Activated CD8-positive, alpha-beta T cell treated with anti-CD3 and anti-CD28 coated beads for 36 hours (primary cell): ENCODE measurements at places on chromosomes 16 and 17. TPM values are rescaled to one million over a fixed set of nuclear protein-coding genes. Genes with fewer than 3 reads are reported as not detected.

- H3K4me3 ChIP-seq = no peak overlapping the region
- no peak overlapping the region for H3K27ac ChIP-seq
- H3K36me3 ChIP-seq = no peaks in the 10 kb centered on the region
- DNase-seq = no peak
- H3K4me1 ChIP-seq = peaks cover 18% of the 10 kb centered on the region
Observed at GRCh38 chr17:61413661-61414126, 14.1 kb downstream of the TBX2 start.

DNA sequence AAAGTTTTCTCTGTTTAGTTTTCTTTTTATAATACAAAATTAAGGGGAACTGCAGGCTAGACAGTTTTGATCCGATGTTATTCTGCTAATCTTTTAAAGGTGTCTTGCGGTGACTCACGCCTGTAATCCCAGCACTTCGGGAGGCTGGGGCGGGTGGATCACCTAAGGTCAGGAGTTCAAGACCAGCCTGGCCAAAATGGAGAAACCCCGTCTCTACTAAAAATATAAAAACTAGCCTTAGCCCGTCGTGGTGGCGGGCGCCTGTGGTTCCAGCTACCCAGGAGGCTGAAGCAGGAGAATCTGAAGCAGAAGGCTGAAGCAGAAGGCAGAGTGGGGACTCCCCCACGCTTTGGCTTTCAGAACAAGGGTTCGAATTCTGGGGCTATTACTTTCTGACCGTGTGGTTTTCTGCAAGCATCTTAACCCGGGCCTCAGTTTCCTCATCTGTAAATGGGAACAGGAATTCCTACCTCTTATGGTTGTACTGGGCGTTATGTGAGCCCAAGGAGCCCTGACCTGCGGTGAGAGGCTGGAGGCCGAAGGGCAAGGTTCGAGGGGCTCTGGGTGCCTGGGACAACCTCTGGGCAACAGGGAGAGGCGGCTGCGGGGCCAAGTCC, 1.2 kb upstream of the KATNB1 start:
- no peaks in the 10 kb centered on the region for H3K27me3 ChIP-seq
- H3K4me3 ChIP-seq = peak overlapping the region; percentile 99
- peak overlapping the region; percentile 98 for H3K27ac ChIP-seq
- H3K4me1 ChIP-seq = peaks cover 18% of the 10 kb centered on the region

- H3K4me3 ChIP-seq = no peak overlapping the region
- H3K27ac ChIP-seq = no peak overlapping the region
- no peak for DNase-seq
- H3K27me3 ChIP-seq = no peaks in the 10 kb centered on the region
- H3K36me3 ChIP-seq = no peaks in the 10 kb centered on the region
Observed at GRCh38 chr16:12327971-12328726, 351.6 kb downstream of the SNX29 start.

- no peak for DNase-seq
- H3K4me3 ChIP-seq = no peak overlapping the region
- H3K4me1 ChIP-seq = no peaks in the 10 kb centered on the region
- no peaks in the 10 kb centered on the region for H3K27me3 ChIP-seq
- H3K27ac ChIP-seq = no peak overlapping the region
Observed at GRCh38 chr17:49835472-49835871, 12.4 kb downstream of the TAC4 start.

- peaks cover 2% of the 10 kb centered on the region for H3K4me1 ChIP-seq
- H3K4me3 ChIP-seq = no peak overlapping the region
- peaks cover 15% of the 10 kb centered on the region for H3K36me3 ChIP-seq
- no peak overlapping the region for H3K27ac ChIP-seq
Observed at GRCh38 chr16:31130336-31130891, 5.1 kb downstream of the PRSS8 start.

DNA sequence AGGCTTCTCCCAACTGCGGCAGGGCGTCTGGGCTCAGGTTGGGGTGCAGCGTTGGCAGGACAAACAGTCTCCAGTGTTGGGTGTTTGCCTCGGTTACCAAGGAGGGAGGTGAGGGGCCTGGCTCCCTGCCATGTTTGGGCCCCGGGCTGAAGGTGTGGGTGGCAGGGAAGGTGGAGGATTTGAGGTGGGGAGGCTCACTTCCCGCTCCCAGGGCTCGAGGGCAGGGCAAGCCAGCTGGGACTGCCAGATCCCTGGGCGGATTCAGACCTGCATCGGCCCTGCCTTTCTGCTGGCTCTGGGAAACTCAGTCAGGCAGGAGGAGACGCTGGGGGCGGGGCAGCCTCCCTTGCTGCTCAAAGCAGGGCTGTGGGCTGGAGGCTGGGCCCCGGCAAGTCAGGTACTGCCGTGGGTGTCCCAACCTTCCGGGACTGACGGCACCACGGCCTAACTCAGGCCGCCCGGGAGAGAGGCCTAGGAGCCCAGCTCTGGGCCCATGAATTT, 31.3 kb upstream of the KRT17 start:
- no peak for DNase-seq
- no peak overlapping the region for H3K4me3 ChIP-seq
- H3K27me3 ChIP-seq = peaks cover 3% of the 10 kb centered on the region
- H3K4me1 ChIP-seq = no peaks in the 10 kb centered on the region

DNA sequence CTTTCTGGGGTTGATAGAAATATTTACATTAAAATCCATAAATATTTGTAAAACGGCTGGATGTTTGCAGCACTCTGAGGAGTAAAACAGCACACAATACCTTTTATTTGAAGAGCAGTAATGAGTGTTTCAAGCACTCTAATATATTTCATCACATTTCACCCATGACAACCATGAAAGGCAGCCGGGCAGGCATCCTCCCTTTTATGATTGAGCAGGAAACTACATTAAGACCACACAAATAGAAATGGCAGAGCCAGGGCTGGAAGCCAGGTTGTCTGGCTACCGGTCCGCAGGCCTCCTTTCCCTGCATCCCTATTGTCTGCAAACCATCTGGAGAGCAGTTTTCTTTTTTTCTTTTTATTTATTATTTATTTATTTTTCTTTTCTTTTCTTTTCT, 23.1 kb upstream of the GPRC5C start:
- H3K4me1 ChIP-seq = no peaks in the 10 kb centered on the region
- no peak overlapping the region for H3K4me3 ChIP-seq
- no peak overlapping the region for H3K27ac ChIP-seq
- H3K36me3 ChIP-seq = no peaks in the 10 kb centered on the region
- no peaks in the 10 kb centered on the region for H3K27me3 ChIP-seq

GRCh38 chr16:12063004-12063395, 86.5 kb downstream of the SNX29 start:
- H3K27me3 ChIP-seq = no peaks in the 10 kb centered on the region
- no peak overlapping the region for H3K27ac ChIP-seq
- no peak overlapping the region for H3K4me3 ChIP-seq
- DNase-seq = no peak
- peaks cover 21% of the 10 kb centered on the region for H3K4me1 ChIP-seq

DNA sequence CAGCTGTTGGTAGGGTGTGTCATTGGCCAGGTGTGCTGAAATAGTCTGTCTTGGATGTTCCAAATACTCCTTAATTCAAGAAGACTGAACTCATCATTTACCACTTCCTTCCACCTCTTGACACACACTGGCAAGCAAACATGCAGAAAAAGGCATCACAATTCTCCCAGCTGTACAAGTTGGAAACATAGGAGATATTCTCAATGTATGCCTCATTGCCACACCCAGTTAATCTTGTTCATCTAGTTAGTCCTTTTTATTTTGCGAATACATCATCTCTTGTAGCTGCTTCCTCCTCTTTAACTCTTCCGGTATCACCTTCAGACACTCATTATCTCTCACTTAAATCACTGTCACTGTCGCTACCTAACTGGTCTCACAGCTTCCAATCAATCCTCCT, 75.1 kb upstream of the GOT2 start:
- no peak for DNase-seq
- no peak overlapping the region for H3K4me3 ChIP-seq
- peaks cover 1% of the 10 kb centered on the region for H3K4me1 ChIP-seq
- H3K27ac ChIP-seq = no peak overlapping the region
- peaks cover 2% of the 10 kb centered on the region for H3K27me3 ChIP-seq
- no peaks in the 10 kb centered on the region for H3K36me3 ChIP-seq

DNA sequence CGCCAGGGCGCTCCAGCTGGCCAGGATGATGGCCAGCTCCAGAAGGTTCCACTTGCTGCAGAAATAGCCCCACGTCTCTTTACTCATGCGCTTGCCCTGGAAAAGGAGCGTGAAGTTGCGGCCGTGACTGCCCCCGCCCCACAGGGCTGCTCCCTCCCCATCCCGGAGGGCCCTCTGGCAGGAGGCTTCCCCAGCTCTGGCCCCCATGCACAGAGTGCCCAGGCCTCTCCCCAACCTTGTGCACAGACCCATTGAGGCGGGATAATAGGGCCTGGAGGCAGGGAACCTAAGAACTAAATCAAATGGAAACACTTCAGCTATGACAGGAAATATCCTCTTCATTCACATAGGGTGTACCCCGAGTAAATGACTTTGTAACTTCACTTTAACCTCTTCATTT, 21.2 kb upstream of the GCSH start:
- H3K4me1 ChIP-seq = no peaks in the 10 kb centered on the region
- no peaks in the 10 kb centered on the region for H3K36me3 ChIP-seq
- H3K27me3 ChIP-seq = peaks cover 9% of the 10 kb centered on the region
- DNase-seq = no peak

- peaks cover 11% of the 10 kb centered on the region for H3K4me1 ChIP-seq
- no peak overlapping the region for H3K27ac ChIP-seq
- peaks cover 19% of the 10 kb centered on the region for H3K27me3 ChIP-seq
Observed at GRCh38 chr17:48792033-48792798, 24.8 kb downstream of the TTLL6 start.

GRCh38 chr16:10003486-10003885, 178.7 kb downstream of the GRIN2A start:
- H3K27ac ChIP-seq = no peak overlapping the region
- no peaks in the 10 kb centered on the region for H3K27me3 ChIP-seq
- DNase-seq = no peak
- H3K4me3 ChIP-seq = no peak overlapping the region
- no peaks in the 10 kb centered on the region for H3K36me3 ChIP-seq

- peaks cover 2% of the 10 kb centered on the region for H3K27me3 ChIP-seq
- H3K27ac ChIP-seq = no peak overlapping the region
- H3K4me3 ChIP-seq = no peak overlapping the region
- no peak for DNase-seq
- no peaks in the 10 kb centered on the region for H3K36me3 ChIP-seq
Observed at GRCh38 chr17:77697480-77698400, 260.8 kb upstream of the TNRC6C start.

- H3K4me1 ChIP-seq = peaks cover 63% of the 10 kb centered on the region
- no peak overlapping the region for H3K4me3 ChIP-seq
- H3K27ac ChIP-seq = peak overlapping the region; percentile 91
- no peaks in the 10 kb centered on the region for H3K27me3 ChIP-seq
- H3K36me3 ChIP-seq = peaks cover 63% of the 10 kb centered on the region
Observed at GRCh38 chr17:76199469-76199868, 40.8 kb downstream of the RNF157 start.

- peaks cover 13% of the 10 kb centered on the region for H3K36me3 ChIP-seq
- no peak overlapping the region for H3K27ac ChIP-seq
- peaks cover 6% of the 10 kb centered on the region for H3K4me1 ChIP-seq
- DNase-seq = no peak
- no peaks in the 10 kb centered on the region for H3K27me3 ChIP-seq
- no peak overlapping the region for H3K4me3 ChIP-seq
Observed at GRCh38 chr17:15501793-15502192, 34.4 kb upstream of the CDRT4 start.

DNA sequence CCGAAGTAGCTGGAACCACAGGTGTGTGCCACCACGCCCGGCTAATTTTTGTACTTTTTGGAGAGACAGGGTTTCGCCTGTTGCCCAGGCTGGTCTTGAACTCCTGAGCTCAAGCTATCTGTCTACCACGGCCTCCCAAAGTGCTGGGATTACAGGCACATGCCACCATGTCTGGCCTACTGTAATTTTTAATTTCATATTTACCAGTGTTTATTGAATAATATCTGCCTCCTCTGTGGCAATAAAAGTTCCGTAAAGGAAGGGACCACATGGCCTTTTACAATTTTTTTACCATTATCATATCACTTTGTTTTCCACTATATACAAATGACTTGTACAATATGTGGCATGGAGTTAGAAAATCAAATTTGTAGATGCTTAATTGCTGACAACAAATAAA, 7.8 kb downstream of the USP31 start:
- H3K4me1 ChIP-seq = peaks cover 11% of the 10 kb centered on the region
- H3K27ac ChIP-seq = no peak overlapping the region
- H3K36me3 ChIP-seq = peaks cover 13% of the 10 kb centered on the region
- DNase-seq = no peak
- no peaks in the 10 kb centered on the region for H3K27me3 ChIP-seq

GRCh38 chr16:49835161-49835777, 20.6 kb downstream of the ZNF423 start:
- H3K27me3 ChIP-seq = peaks cover 16% of the 10 kb centered on the region
- no peak for DNase-seq
- H3K27ac ChIP-seq = no peak overlapping the region
- H3K36me3 ChIP-seq = no peaks in the 10 kb centered on the region

DNA sequence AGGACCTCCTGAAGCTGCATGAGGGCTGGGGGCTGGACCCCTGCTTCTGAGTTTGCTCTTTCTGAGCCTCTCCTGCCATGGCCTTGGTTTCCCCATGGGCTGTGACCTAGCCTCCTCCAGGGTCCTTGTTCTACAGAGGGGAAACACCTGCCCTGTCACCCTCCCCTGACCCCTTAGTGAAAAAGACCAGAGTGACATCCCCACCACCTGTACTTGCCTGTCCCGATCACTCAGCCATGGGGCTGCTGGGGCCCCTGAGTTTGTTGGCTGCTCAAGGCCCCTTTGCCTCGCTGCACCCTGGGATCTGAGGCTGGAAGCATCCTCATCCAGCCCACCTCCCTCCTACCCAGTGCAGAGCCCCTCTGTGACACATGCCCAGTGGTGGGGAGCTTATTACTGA, 800 bp downstream of the NOD2 start:
- peak overlapping the region; percentile 51 for H3K27ac ChIP-seq
- peaks cover 8% of the 10 kb centered on the region for H3K27me3 ChIP-seq
- H3K4me3 ChIP-seq = peak overlapping the region; percentile 63
- H3K36me3 ChIP-seq = no peaks in the 10 kb centered on the region
- DNase-seq = no peak

The FLYWCH1 gene
- total RNA-seq = 33.4 TPM

The C1QL1 gene
- total RNA-seq = not detected

The PLCG2 gene
- 12.7 TPM for total RNA-seq

The SLC5A10 gene
- total RNA-seq = not detected

The PIRT gene
- not detected for total RNA-seq

The SKAP1 gene
- 81.3 TPM for total RNA-seq

The MGAT5B gene
- not detected for total RNA-seq

The ACSM2B gene
- total RNA-seq = not detected

The MYOCD gene
- not detected for total RNA-seq

The PRAC1 gene
- total RNA-seq = not detected
